Effector memory CD4-positive, alpha-beta T cell (primary cell): ENCODE measurements at places on chromosomes 11 and 22.

- no peak for DNase-seq
These were observed 10.5 kb upstream of the ZFTA start for GRCh38 chr11:63779039-63779438.

DNA sequence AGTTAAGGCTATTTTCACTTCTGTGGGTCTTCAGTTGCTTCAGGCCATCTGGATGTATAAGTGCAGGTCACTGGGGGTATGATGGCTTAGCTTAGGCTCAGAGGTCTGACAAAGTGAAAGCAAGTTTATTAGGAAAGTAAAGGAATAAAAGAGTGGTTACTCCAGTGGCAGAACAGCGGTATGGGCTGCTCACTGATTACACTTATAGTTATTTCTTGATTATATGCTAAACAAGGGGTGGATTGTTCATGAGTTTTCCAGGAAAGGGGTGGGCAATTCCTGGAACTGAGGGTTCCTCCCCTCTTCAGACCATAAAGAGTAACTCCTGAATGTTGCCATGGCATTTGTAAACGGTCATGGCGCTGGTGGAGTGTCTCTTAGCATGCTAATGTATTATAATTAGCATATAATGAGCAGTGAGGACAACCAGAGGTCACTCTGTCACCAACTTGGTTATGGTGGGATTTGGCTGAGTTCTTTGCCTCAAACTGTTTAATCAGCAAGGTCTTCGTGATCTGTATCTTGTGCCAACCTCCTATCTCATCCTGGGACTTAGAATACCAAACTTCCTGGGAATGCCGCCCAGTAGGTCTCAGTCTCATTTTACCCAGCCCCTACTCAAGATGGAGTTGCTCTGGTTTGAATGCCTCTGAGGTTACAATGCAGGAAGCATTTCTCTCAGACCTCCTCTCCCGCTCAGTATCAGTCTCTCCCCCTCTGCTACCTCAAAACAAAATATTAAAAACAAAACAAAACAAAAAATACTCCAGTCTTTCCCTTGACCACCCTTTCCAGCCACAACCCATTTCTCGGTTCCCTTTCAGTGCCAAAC, 106.6 kb upstream of the SLC22A12 start:
- DNase-seq, result no peak

GRCh38 chr11:63986156-63986931, at the start of gene OTUB1:
Gene OTUB1 (plus strand): TSS chr11:63986438. CDS start chr11:63986457, 19 bp downstream.
- DNase-seq, result peak; percentile 75

DNA sequence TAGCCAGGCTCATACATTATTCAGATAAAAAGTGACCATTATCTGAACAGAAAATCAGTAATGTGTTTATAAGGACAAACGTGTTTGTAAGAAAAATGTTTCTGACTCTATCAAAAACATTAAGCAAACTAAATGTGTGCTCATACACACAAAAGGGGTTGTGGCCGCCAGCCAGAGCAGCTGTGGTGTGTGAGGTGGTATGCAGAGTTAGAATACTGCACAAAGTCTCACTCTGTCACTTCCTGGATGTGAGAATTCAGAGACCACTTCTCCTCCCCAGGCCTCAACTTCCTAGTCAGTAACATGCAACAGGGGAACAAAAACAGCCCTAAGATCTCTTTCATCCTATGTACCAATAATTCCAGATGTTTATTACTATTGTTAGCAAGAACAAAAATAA, 9.4 kb downstream of the OR5B21 start:
- no peak for DNase-seq

- no peak for DNase-seq
These were observed 228.2 kb upstream of the DDI1 start for GRCh38 chr11:103808252-103808651.

DNA sequence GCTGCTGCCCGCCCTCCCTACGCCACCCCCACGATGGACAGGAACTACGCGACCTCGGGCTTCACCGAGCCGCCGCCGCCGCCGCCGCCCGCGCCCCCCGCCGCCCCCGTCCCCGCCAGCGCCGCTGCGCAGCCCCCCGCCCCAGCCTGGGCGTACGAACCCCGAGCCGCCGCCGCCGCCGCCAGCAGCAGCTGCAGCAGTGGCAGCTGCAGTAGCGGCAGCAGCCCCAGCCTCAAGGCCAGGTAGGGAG, 407 bp downstream of the QSER1 start:
- DNase-seq, result no peak

DNA sequence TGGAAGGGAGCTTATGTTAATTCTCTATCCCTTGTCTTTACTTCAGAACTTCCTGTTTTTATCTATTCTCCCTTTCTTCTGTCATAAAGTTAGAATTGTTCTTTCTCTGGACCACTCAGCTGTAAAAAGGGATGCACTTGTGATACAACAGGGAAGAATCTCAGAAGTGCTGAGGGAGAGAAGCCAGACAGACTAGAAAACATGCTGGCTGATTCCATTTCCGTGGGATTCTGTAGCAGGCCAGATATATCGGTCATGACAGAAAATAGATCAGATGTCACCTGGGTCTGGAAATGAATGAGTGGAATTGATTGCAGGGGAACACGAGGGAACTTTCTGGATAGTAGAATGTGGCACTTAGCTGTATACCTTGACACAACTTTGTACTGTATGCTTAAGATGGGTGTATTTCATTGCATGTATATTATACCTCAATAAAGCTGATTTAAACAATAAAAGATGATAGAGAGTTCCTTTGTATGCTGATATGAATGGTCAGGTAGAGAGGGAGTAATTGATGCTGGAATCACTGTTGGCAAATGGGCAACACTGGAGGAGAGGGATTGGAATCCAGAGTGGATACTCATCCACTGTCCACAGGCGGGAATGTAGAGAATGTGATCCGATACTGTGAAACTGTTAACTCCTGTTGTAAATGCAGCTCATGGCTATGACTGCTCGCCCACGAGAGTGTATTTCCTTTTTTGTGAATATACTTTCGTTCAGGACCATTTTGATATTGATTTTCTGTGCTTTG, 59.6 kb downstream of the ATXN10 start:
- DNase-seq, result no peak

DNA sequence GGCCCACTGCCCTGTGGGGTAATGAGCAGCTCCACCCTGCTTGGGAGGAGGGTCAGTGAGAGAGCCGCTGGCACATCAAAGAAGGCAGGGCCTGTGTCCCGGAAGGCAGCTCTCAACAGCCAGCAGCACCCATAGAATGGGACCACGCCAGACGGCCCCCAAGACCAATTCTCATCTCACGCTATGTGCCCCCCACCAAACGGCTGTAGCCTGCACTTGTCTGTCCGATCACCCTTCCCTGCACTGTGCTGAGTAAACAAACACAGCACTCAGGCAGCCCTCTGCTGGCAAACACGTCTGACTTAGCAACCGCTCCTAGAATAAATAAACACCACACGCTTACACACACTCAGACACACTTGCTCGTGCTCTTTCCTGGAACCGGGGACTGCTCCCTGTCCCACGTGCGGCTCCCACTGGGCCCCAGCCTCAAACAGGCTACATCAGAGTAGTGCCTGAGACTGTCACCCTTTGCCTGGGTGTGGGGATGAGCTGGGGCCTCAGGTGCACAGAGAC, 53.2 kb upstream of the CDON start:
- no peak for DNase-seq

GRCh38 chr11:132078264-132079076, 708.1 kb downstream of the NTM start:
- DNase-seq, result no peak

- DNase-seq, result no peak
These were observed 9.2 kb downstream of the APOA4 start for GRCh38 chr11:116813781-116814471.

- no peak for DNase-seq
These were observed 138.5 kb downstream of the ARHGAP42 start for GRCh38 chr11:100825626-100826025.

DNA sequence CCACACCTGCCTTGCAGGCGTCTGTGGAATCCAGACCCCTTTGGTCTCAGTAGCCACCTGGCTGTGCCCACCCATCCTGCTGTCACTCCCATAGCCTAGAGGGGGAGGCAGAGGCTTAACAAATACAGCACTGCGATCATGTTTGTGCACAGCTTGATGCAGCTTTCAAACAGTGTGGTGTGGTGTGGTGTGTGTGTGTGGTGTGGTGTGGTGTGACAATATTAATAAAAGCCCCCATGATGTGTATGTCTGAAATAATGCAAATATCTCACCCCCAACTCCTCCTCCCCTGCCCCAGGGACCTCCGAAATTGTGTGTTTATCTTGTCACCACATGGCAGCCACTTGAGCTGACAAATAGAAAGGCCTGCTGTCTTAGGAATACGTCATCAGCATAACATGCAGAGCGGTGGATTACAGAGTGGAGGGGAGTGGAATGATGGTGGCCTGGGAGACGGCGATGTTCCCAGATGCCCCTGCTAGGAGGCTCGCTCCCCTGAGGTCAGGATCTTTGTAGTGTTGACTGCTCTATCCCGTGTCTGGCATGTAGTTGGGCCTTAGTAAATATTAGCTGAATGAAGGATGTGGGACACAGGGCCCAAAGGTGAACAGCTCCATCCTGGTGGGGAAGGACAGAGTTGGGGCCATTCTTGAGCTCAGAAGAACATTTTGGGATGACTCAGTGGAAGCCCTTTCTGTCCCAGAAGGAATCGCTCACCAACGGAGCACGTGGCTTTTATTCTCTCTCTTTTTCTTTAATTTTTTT, 2.8 kb downstream of the PDXP start:
- DNase-seq, result no peak

- DNase-seq, result no peak
These were observed 24.6 kb downstream of the SULT4A1 start for GRCh38 chr22:43837666-43838065.

- DNase-seq, result no peak
These were observed 47.9 kb upstream of the ADORA2A start for GRCh38 chr22:24379536-24379935.

- no peak for DNase-seq
These were observed 189.3 kb upstream of the NECTIN1 start for GRCh38 chr11:119918347-119918746.

DNA sequence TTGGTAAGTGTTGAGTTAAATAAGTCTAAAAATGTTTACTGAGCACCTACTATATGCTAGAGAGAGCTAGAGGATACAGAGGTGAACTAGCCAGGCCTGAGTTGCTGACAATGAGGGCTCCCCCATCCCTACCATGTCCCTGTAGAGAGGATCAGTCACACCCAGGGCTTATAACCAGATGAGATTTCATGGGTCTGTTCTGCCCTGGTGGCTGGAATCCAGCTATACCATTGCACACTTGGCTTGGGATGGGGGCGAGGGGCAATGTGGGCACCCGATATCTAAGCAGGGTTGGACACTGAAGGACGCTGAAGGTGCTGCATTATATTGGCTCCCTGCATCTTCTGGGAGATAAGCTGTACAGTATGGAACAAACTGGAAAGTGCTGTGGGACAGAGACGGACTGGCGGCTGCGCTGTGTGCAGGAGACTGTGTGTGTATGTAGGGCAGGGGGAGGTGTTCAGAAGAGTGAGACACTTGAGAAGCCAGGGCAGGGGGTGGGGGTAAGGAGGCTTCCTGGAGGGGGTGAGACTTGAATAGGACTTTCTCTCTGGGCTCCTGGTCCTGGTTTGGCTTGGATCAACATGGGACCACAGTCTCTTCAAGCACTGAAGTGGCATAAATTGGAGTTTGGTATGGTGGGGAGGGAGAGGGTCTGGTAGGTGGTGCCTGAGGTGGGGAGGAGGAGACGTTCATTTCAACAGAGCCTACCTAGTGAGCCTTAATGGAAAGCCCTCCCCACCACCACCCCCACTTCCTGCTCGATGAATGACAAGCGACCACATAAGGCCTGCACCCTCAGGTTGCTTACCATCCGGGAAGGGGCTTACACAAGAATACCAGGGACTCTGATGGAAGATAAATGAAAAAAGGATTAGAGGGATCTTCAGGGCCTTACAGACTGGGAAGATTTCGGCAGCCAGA, 1.8 kb downstream of the CD82 start:
- no peak for DNase-seq

DNA sequence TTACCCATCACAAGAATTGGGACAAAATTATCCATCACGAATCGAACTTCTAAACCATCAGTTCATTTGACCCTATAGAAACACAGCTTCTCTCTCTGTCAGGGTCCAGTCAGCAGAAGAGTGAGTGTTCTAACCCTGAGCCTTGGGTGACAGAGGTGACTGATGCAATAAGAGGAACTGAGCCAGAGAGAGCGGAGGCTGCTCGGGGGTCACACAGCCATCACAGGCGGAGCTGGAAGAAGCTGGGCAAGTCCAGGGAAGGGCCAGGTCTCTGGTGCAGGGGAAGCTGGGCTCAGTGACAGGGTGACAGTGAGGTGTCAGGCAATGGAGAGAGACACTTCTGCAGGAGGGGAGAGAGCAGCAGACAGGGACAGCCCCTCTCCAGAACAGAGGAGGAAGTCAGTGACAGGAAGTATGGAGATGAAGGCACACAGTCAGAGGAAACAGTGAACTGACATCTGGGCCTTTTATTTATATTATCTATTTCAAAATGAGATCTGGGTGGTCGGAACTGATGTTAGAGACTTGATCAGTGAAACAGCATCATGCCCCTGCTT, 184.0 kb upstream of the TBCEL start:
- DNase-seq, result no peak

DNA sequence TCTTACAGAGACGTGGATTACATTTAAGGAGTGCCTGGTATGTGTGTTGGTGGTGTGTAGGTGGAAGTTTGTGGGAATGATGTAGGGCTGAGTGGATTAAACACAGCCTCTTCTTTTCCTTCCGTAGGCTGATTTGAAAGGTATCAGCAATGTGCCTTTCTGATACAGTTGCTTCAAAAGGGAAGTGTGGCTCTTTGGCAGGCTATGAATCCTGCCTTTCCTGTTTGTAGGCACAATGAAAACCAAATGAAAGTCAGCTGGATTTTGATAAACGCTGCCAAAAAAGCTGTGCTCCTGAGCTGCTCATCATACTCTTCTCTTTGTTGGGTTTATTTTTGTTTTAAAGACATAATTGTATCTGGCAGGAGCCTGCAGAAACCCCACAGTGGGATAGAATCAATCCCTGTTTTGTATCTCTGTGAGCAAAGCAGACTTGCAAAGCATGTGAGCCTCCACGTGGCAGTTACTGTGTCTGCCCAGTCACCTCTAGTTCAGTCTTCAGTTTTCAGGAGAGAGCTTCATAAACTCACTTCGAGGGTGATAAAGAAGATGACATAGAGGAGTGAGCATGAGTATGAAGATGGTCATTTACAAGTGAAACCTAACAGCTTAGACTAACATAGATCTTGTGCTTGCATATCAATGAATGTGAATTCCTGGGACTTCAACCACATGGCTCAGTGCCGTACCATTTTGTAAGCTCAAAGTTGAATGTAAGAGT, 655.7 kb upstream of the KIRREL3 start:
- DNase-seq, result no peak

DNA sequence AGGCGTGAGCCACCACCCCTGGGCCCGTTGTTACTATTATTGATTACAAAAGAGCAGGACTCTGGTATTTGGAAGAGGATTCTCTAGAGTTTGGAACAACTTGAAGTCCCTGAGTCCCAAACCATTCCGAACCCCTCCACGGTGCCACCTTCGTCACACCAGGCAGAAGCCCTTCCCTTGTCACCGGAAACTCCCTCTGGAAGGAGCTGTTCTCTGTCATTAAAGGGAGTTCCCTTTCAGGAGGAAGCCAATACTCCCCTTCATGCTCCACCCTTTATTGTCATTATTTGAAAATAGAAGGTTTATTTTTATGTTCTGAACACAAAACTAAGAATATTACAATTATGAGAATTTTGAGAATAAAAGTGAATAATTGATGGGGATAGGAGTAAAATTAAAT, 5.1 kb upstream of the C11orf24 start:
- DNase-seq, result no peak
